ENCODE measurements at places on chromosomes 7 and 10.

- no peak for DNase-seq
Observed at GRCh38 chr7:71657386-71657785, 525.4 kb downstream of the GALNT17 start.

DNA sequence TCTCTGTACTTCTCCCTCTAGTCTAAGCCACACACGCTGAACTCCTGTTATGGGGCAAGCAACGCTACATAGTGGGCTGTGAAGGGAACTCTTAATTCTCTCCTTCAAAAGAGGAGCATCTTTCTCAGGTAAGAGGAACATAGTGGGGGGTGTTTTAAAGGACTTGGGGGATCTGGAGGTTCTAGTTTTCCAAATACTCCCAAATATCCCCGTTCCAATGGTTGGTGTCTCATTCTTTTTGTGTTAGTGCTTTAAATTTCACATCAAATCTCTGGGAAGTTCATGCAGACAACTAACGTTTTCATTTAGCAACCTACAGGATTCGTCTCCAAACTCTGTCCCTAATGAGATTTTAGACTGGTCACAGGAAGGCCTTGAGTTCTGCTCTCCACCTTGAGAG, 12.4 kb upstream of the WDR86 start:
- DNase-seq: no peak

DNA sequence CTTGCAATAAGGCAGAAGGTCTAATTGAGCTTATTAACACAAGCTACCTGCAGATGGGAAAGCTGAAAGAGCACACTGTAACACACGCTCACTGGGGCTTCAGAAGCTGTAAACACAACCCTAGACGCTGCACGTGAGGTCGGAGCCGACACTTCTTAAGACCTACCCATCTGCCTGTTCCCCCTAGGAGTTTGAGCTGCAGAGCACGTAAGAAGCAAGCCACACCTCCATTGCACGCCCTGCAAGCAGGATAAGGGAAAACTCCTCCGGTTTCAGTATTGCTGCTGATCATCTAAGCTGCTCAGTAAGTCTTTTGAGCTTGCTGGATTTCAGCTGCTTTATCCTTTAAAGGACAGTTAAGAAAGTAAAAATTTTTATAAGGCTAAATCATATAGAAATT, 244.0 kb upstream of the ZWINT start:
- DNase-seq: no peak

GRCh38 chr10:22704942-22705341, 9.4 kb downstream of the PIP4K2A start:
- no peak for DNase-seq

DNA sequence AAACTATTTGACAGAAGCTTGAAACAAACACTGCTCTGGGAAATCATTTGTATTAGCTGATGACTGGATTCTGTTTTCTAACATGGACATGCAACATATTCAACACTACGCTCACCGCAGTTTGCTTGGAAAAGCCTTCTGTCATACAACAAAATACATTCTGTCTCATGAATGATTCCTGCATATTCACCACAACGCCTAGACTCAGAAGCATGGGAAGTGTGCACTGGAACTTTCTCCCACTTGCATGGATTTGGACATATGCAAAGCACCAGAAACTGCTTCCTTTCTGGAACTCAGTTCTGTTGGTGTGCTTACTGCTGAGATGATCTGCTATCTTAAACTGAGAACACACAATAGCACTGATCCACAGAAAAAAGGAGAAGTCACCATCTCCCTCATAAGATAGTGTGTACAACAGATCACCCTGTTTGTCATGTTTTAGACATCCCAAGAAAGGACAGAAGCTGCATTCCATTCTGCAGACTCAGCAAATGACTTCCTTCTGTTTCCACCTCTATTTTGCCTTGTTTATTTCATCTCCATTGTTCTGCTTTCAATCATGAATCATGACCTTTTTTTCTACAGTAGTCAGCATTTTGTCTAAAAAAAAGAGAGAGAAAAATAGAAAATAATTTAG, 115.8 kb downstream of the HTR7 start:
- DNase-seq: no peak

GRCh38 chr7:23349484-23350157, 50.5 kb downstream of the MALSU1 start:
- no peak for DNase-seq

GRCh38 chr10:3580565-3580964, 204.4 kb downstream of the KLF6 start:
- DNase-seq: no peak

- no peak for DNase-seq
Observed at GRCh38 chr7:87878208-87878735, 2.0 kb downstream of the DBF4 start.

GRCh38 chr7:81616951-81617350, 152.9 kb downstream of the HGF start:
- DNase-seq: no peak

DNA sequence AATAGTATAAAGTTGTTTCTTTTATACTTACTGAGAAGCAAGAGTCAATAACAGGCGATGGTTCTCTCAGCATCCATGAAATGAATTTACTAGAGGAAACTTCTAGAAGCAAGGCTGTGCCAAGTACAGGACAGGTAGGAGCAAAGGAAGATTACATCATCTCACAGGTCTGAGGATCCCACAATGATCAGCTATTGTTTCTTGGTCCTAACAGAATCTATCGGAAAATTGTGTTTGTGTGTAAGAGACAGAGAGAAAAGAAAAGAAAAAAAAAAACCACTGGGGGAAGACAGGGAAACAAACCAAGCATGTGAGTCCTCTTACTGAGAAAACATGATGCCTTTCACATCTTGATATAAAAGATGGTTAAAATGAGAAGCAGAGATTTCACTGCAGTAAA, 535.0 kb upstream of the NRP1 start:
- DNase-seq: no peak

GRCh38 chr7:6284461-6285360, 12.3 kb upstream of the CYTH3 start:
- DNase-seq: no peak

- DNase-seq: no peak
Observed at GRCh38 chr7:82665966-82666507, 222.5 kb upstream of the CACNA2D1 start.

DNA sequence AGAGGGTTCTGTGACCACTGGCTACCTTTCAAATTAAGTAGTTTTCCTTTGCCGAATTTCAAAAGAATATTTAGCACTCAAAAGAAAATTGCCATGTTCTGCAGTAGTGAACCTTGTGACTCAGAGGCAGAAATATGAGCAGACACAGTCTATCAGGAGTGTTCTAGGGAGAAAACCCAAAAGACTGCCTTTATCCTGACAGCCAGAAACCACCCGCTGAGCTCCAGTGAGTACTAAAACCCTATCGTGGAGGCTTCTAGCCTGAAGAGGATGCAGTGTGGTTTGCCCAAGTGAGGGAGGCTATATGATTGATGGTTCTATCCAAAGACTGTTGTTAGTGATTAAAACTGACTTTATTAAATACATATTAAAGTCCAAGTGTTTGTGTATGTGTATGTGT, 21.9 kb downstream of the CHRM2 start:
- DNase-seq: no peak

DNA sequence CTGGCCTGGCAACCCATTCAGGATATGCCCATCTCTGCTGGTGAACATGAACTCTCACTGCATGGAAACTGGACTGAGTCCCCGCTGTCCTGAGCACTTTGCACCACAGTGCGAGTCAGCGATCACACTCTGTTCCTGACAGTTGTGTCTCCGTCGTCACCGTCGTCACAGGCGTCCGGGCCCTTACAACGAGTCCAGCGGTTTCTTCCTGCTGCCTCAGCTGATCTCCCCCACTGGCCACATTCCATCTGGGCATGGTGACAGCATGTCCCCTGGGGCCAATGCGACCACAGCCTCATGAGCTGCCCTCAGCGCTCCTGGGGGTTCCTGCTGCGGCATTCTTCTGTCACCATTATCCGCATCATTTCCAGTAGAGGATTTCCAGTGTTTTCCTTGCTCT, 76.8 kb upstream of the KLF6 start:
- DNase-seq: no peak

DNA sequence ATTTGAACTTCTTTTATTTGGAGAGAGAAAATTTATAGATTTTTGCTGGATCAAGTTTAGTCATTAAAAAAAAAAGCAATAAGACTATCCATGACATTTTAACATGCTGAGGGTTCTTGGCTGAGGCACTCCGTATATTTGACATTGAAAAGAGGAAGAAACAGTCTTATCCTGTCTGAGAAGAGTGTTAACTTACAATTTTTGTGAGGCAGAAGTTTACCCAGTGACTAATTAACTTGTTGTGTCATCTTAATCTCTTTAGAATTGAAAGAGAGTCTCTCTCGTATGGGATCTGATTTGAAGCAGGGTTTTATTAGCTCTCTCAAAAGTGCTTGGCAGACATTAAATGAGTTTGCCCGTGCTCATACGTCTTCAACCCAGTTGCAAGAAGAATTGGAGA, 39.3 kb downstream of the SEC23IP start:
- DNase-seq: no peak

- DNase-seq: no peak
Observed at GRCh38 chr10:123266971-123267370, 112.8 kb downstream of the BUB3 start.

DNA sequence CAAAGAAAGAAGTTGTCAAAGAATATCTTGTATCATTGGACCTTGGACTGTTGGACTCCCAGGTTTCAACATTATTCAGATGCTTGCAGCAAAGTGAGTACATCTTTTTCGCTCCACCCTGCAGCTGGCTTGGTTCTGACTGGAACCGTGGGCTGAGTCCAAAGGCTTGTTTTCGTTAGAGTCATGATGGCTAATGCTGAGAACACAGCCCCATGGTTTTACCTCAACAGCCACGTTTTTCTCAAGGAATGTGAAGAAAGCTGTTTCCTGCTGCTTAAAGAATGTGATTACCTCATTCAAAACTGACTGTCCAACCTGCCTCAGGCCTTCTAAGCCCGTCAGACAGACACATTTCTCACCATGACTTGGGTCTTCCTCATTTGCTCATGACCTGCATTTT, 69.5 kb downstream of the STEAP1B start:
- no peak for DNase-seq

GRCh38 chr10:113369365-113369694, 183.5 kb upstream of the HABP2 start:
- no peak for DNase-seq

- DNase-seq: no peak
Observed at GRCh38 chr10:130064783-130065182, 45.8 kb downstream of the C10orf143 start.

DNA sequence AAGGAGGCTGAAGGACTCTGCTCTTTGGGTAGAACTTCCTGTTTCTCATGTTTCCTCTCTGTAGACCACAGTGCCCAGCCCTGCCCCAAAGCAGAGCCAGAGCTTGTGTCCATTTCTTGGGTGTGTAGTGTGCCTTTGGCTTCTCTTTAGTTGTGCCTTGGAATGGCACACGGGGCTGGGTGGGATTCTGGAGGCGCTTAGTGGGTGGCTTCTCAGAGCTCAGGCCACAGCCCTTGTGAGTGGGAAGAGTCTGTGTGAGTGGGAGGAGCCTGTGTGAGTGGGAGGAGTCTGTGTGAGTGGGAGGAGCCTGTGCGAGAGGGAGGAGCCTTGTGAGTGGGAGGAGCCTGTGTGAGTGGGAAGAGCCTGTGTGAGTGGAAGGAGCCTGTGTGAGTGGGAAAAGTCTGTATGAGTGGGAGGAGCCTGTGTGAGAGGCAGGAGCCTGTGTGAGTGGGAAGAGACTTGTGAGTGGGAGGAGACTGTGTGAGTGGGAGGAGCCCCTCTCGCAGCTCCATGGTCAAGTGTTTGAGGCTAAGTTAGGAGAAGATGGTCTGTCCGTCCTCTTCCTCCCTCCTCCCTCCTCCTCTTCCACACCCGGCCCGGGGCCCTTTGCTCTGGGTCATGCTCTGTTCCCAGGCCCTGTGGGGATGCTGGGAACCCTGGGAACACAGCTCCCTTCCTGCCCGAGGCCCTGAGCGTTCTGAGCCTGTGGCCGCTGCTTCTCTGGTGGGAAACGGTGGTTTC, 153.0 kb downstream of the GRK5 start:
- no peak for DNase-seq

GRCh38 chr7:131967216-131967730, 410.8 kb upstream of the PODXL start:
- DNase-seq: no peak
